ENCODE measurements at places on chromosomes 7 and 10. TPM values are rescaled to one million over a fixed set of nuclear protein-coding genes. Genes with fewer than 3 reads are reported as not detected.

The REPIN1 gene
- total RNA-seq = 130 TPM

The HK1 gene
- total RNA-seq = 237 TPM

The VSTM4 gene
- total RNA-seq = 0.73 TPM

The C10orf143 gene
- 2.0 TPM for total RNA-seq

GRCh38 chr7:1651891-1652290 is 18.2 kb upstream of the ELFN1 start:
- no peaks in the 10 kb centered on the region for H3K27me3 ChIP-seq
- DNase-seq = no peak
- no peaks in the 10 kb centered on the region for H3K4me1 ChIP-seq
- no peak overlapping the region for H3K27ac ChIP-seq
- H3K36me3 ChIP-seq = no peaks in the 10 kb centered on the region

GRCh38 chr7:36875794-36876193 is 151.5 kb upstream of the AOAH start:
- H3K27ac ChIP-seq = no peak overlapping the region
- no peaks in the 10 kb centered on the region for H3K27me3 ChIP-seq
- DNase-seq = peak; percentile 50
- H3K4me1 ChIP-seq = no peaks in the 10 kb centered on the region
- H3K36me3 ChIP-seq = no peaks in the 10 kb centered on the region

DNA sequence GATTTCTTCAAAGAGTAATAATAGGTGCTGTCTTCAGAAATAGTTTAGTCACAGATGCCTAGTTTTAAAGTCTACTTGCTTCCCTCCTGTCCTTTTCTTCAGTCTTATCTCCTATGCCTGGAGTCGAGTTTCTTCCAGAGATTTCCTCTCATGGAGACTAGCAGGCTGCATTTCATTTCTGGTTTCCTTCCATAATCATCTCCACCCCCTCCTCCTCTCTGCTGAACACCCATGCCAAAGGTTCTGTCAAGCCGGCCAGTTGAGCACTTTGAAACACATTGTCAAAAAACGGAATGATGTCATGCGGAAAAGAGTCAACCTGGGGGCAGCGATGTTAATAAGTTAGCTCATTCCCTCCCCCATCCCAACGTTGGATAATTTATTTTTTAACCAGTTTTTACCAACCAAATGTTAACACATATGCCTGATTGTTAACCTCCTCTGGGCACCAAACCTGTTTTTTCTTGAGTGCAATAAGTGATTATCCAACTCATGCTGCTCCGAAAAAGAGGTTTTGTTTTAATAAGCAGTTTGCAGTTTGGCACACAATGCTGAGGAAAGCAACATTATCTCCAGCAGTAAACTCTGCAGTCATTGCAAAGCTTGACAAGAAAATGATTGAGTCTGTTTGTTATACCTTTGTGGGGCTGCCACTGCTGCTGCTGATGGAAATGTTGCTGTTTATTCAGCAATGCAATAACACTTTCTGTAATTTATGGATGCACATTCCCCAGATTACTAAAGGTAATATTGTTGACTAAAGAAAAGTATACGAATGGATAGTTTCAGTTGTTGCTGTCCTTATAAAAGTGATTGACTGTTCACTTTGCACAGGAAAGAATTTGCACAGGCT is 161.6 kb downstream of the LRMDA start:
- H3K4me3 ChIP-seq = no peak overlapping the region
- H3K4me1 ChIP-seq = peaks cover 9% of the 10 kb centered on the region
- DNase-seq = no peak
- H3K36me3 ChIP-seq = no peaks in the 10 kb centered on the region
- H3K27me3 ChIP-seq = peaks cover under 1% of the 10 kb centered on the region
- H3K27ac ChIP-seq = no peak overlapping the region

DNA sequence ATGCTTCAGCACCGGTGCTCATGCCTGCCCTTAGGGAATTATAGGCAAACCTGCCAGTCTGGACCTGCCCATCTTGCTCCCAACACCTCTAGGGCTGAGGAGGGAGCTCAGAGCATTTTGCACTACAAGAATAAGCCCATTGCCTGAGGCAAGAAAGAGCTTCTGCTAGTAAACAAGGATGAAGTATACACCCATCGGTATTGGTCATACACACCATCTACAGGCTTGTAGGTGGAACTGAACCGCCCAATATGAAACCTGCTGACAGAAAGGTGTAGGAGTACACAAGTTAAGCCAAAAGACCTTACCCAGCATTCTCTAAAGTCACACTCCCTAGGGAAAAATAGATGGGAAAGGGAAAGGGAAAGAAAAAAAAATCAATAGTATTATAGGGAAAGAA is 957.0 kb upstream of the LRRTM3 start:
- no peak for DNase-seq
- H3K4me1 ChIP-seq = no peaks in the 10 kb centered on the region
- H3K27ac ChIP-seq = no peak overlapping the region

DNA sequence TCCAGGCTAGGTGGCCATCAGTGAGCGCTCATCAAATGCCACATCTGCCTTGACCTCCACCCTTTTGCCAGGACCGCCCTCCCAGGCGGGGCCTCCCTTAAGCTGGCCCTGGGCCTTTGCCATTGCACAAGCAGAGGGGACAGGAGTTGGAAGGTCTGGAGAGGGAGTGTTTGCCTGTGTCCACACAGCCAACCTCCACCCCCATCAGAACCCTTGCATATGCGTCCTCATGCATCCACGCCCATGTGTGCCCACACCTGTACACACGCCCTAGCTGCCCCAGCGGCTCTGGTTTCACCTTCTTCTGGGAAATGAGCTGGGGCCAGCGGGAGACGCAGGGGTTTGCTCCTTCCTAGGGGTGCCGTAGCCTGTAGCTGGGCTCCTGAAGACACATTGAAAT is 64.0 kb downstream of the NEURL1 start:
- no peak for DNase-seq
- H3K36me3 ChIP-seq = no peaks in the 10 kb centered on the region
- H3K27me3 ChIP-seq = peaks cover 13% of the 10 kb centered on the region
- H3K27ac ChIP-seq = no peak overlapping the region
- no peak overlapping the region for H3K4me3 ChIP-seq

GRCh38 chr7:132359743-132360142 is 216.5 kb downstream of the PLXNA4 start:
- H3K36me3 ChIP-seq = no peaks in the 10 kb centered on the region
- no peak for DNase-seq
- H3K27ac ChIP-seq = no peak overlapping the region
- no peaks in the 10 kb centered on the region for H3K27me3 ChIP-seq

- H3K4me1 ChIP-seq = no peaks in the 10 kb centered on the region
- H3K27me3 ChIP-seq = no peaks in the 10 kb centered on the region
- H3K27ac ChIP-seq = no peak overlapping the region
- no peaks in the 10 kb centered on the region for H3K36me3 ChIP-seq
- no peak overlapping the region for H3K4me3 ChIP-seq
These were observed 26.8 kb upstream of the SMURF1 start for GRCh38 chr7:99170730-99171074.
